ENCODE measurements at places on chromosomes 5 and 9.

DNA sequence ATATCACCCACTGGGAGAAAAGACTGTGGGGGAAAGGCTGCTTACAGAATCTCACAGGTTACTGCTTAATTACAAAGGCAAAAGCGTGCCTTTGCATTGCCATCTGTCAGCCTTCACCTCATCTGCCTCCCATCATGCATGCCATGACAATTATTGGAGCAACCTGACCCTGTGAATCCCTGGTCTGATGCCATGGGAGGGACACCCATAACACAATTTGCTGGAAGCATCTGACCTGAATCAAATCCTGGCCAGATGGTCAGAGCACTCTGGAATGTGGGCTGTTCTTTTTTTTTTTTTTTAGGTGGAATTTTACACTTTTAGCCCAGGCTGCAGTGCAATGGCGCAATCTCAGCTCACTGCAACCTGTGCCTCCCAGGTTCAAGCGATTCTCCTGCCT, 11.6 kb upstream of the RETREG1 start:
- DNase-seq: peak; percentile 97

GRCh38 chr5:76473661-76474060, 70.6 kb downstream of the IQGAP2 start:
- DNase-seq: no peak

DNA sequence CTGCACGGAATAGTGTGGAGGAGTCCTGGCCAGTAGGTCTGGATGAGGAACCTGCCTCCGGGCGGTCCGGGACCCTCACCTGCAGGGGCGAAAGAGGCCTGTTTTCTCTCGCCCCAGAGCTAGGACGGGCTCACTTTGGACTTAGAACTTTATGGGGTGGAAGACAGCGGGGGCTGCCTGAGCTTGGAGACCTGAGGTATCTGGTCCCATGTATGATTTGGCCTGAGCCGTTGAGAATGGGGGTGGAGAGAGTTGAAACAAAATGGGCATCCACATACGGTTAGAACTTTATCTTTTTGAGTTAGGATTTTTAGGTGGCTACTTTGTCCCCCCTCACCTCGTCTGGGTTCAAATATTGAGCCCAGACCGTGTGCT, 681 bp upstream of the ETF1 start:
- no peak for DNase-seq

- DNase-seq: no peak
Measured at GRCh38 chr5:135887881-135888614, 7.6 kb downstream of the IL9 start.

DNA sequence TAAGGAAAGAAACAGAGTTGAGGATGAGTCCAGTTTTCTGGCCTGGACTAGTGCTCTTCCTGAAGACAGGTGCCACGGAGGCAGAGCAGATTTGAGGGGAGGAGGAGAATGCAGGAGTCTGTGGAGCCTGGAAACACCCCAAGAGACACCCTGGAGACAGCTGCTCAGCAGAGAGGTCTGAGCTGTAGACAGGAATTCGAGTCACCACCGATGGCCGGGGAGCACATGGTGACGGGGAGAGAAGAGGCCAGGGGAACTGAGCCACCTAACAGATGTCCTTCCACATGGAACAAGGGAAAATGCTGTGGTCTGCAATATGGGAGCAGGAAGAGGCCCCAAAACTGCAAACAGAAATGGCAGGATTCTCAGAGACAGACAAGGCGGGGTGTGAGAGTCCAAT, 22.9 kb downstream of the CPLX2 start:
- DNase-seq: peak; percentile 70

DNA sequence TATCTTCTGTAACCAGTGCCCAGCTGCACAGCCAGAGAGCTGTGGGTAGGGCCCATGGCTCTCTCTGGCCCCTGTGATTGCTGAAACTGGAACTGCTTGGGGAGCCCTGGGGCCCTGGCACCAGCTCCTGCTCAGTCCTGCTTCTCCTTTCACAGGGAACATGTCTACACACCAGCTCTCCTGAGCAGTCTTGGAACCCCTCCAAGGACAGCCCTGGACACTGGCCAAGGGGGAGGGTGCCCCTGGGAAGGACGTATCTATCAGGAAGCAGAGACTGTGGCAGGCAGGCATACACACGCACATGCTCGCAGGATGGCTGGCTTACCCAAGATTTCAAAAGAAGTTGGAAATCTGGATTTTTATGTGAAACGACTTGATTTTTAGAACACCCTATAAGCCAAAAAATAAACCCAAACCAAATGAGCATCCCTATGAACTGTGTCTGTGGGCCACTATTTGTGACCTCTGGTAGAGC, 8.8 kb upstream of the TRAF1 start:
- DNase-seq: peak; percentile 79

- no peak for DNase-seq
Measured at GRCh38 chr5:113245427-113246225, 189.2 kb downstream of the TSSK1B start.

DNA sequence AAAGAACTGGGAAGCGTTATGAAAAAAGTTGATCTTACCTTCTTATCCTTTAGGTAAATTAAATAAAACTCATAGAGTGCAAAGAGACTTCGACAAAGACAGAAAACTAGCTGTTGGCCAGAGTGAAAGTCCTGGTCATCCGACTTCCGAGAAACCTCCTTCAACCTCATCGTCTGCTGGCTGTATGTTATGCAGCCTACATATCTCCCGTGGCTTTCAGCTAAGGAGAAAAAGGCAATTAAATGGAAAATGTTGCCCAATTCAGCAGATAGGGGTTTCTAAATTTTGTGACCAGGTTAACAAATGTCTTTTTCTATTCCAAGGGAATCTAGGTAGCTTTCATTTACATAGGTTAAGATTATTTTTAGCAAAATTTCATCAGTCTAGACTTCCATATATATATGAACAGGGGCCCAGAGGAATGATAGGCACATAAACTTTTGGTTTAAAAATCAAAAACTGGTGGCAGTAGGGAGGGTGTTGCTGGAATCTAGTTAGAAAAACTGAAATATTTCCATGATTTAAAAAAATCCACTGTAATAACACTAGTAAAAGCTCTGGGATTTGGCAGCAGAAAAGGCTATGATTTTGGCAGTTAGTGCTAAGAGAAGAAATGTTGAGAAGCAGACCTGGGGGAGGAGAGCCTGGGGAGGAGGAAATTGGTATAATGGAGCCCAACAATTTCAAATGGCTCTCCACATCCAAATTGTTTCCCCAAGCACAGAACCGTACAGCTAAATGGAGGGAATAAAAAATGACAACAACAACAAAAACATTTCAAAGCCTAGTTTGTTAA, 32.1 kb downstream of the RAI14 start:
- no peak for DNase-seq

DNA sequence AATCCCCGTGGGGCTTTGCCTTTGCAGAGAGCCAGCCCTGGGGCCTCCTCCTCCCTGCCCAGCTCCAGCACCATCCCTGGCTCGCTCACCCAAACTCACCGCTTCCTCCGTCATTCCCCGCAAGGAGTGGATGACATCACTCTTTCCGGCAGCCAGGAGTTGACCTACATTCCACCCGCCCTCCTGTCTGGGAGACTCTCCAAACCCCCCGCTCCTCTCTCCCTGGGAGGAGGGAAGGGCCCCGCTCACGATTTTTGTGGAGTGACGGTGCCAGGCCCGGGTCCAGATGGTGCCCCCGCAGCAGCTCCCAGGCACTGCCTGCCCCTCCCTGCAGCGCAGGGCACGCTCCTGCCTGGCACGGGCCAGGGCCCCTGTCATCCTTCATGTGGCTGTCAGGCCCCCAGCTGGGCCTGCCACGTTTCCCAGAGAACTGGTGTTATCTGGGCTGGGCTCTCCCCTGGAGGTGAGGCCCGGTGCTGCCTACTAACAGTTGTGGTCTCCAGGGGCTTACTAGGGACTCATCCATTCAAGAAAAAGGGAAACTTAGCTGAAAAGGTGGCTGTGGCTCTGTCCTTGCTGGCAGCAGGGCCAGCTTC, 52.3 kb downstream of the NTNG2 start:
- DNase-seq: peak; percentile 95

DNA sequence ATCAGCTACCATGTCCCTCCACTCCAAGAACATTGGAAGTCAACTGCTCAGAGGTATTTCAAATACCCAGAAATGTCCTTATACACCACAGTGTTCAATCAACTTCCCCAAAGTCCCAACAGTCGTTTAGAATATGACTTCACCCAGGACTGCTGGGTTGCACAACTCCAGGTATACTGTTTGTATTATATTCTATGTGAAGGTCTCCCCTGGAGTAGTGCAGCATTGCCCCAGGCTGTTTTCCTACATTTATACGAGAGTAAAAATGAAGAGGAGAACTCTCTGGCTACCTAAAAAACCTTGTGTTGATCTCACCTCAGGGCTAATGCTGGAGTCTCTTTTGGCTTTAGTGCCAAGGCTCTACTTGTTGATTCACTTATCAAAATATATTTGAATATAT, 183.6 kb upstream of the MAP3K1 start:
- DNase-seq: no peak

DNA sequence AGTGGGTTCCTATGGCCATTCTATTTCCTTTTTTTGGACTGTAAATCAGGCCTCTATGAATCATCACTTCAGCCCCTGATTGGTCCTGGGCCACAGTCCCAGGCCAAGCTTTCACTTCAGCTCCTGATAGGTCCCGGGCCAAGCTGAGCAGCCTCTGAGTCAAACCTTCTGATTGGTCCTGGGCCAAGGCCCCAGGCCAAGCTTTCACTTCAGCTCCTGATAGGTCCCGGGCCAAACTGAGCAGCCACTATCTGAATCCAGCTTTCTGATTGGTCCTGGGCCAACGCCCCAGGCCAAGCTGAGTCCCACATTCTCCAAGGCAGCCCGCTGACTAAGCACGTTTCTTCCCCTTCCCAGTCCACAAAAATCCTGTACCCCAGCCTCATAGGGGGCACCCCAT, 1972.9 kb upstream of the ACO1 start:
- DNase-seq: no peak

GRCh38 chr5:172235132-172235780, 41.3 kb downstream of the EFCAB9 start:
- no peak for DNase-seq

DNA sequence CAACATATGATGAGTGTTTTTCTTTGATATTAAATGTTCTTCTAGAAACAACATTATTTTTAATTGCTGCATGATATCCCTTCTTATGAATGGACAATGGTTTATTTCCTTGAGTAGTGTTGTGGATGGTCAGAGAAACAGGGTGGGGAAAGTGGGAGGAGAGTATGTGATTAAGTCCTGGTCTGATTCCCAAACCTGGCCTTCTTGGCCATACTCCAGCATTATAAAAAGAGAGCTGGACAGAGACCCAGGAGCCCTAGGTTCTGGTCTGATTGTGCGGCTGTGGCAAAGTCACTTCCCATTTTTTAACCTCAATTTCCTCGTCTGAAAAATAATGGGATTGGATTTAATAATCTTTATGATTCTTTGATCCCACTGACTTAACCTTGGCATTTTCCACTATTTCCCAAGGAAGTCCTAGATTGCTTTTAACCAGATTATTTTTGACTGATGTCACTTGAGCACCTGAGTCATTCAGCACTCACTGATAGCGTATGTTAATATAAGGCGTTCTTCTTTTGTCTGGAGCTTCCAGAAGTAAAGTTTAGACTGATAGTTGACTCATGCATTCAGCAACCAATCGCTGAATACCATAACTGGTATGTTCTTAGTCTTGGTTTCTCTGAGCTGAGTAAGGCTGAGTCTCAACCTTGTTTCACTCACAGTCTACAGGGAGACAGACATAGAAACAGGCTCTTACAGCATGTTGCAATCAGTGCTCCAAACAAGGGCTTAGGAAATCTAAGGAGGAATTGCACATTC, 26.2 kb downstream of the OSMR start:
- DNase-seq: no peak

DNA sequence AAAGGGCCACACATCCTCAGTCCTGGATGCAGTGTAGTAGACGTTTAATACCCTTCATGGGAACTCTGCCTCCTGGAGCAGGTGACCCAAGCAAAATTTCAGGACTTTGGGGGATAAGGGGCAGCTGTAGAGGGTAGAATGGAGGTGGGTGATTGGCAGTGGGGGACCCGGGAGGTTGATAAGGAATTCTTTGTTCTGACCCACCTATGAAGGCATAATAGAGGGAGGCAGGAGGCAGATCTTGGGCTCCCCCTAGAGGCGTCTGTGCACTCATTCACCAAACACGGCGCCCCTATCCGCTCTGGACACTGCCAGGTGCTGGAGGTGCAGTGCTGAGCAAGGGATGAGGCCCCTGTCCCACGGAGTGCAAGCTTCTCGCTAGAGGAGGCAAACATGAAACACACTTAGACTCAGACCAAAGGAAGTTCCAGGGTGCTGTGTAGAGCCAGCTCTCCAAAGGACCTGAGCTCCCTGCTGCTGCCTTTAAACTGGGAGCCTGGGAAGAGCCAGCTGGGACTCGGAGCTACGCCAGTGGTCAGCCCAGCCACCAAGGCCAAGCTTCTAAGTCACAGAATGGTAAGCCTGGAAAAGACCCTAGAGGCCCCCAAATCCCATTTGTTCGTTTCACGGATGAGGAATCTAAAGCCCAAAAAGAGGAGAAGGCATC, 7.7 kb downstream of the IL17B start:
- peak; percentile 61 for DNase-seq

DNA sequence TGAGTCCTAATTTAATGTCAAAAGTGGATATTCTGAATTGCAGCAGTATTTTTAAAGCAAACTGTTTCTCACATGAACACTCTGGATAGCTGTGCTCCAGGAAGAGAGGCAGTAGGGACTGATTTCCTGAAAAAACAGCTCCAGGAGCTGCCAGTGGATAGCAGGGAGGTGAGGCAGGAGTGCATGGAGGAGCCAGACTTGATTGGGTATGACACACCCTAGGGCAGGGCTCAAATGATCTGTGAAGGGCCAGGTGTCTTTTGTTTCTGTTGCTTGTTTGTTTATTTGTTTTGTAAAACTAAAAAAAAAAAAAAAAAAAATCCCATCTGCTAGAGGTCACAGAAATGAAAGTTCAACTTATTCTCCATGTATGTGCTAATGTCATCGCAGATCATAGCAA, 83.4 kb downstream of the ADRB2 start:
- DNase-seq: no peak

DNA sequence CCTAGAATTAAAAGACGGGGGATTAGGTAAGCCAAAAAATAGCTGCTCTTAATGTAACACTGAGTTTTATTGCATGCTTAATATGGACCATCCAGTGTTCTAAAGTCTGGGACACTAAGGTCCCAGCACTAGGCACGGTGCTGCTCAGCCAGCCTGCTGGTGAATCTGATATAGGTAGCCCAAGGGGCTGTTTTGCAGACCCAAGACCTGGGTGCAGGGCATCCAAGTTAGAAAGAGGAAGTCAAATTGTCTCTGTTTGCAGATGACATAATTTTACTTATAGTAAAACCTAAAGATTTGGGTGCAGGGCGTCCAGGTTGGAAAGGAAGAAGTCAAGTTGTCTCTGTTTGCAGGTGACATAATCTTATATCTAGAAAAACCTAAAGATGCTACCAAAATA, 17.8 kb downstream of the IFNA5 start:
- no peak for DNase-seq

- no peak for DNase-seq
Measured at GRCh38 chr5:10400831-10401230, 40.8 kb upstream of the ROPN1L start.

- DNase-seq: no peak
Measured at GRCh38 chr5:181084621-181085195, 44.6 kb downstream of the BTNL9 start.

- DNase-seq: no peak
Measured at GRCh38 chr5:59193616-59194319, 610.9 kb downstream of the RAB3C start.

All from cerebellar cortex (tissue), 1 donor.